GDM1 (cell line): ENCODE measurements at places on chromosomes 7 and 10.

DNA sequence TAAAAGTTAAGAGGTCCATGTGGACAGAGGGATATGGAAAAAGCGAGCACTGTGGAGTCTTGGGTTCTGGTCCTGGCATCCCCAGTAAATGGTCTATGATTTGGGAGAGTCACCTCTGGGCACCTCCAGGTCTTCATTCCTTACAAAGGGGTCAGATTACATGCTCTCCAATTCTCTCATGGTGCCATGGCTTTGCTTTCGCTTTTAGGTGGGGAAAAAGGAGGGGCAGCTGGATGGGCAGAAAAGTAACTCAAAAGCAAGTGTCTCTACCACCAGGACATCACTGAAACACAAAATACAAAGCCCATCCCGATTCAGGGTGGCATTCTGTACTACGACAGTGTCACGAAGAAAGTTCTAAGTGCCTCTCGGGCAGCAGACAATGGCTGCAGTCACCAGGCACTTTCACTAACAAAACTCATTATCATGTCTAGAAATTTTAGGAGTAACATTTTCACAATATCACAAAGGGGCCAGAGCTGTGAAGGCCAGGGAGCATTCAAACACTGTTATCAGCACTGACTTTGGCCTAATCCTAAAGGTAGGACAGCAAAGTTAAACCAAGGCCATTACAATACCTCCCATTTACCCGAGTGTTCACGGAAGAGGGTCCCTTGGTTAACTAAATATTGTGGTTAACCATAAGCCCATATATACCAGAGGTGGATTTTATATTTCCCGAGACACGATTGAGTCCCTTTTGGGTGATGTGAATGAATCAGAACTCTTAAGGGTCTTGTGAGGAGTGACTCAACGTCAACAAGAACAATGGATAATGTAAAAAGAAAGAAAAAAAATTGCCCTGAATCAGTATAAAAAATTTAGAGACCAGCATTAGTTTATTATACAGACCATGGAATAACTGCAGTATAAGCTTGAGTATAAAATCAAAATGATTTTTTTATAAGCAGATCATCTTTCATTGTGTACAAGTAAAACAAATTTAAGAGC lies 2.5 kb downstream of the PSAP start:
- DNase-seq: no peak

DNA sequence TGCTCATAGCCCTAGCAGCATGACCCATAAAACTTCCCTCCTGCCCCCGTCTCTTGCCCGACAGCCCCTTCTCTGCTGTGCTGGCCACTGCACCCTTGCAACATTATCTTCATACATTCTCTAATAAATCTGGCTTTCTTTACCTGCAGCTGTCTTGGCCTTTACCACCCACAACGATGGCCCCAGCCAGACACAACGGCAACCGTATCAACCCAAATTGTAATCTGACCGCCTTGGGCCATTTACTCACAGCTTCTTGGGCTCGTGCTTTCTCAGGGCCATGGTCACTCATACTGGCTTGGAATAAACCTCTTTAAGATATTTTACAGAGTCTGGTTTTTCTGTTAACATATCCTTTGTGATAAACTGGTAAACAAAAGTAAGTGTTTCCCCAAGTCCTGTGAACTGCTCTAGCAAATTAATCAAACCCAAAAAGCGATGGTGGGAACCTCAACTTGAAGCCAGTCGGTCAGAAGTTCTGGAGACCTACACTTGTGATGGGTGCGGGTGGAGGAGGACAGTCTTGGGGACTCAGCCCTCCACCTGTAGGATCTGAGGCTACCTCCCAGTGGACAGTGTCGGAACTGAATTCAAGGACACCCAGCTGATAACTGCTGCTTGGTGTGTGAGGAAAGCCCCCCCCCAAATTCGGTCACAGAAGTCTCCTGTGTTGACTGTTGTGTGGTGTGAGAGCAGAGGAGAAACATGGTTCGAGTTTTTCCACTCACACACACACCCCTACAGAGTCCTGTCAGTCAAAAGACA lies 87.6 kb upstream of the ATP6V0A4 start:
- no peak for DNase-seq

- DNase-seq: no peak
Observed at GRCh38 chr7:77753173-77753572, 45.1 kb downstream of the TMEM60 start.

DNA sequence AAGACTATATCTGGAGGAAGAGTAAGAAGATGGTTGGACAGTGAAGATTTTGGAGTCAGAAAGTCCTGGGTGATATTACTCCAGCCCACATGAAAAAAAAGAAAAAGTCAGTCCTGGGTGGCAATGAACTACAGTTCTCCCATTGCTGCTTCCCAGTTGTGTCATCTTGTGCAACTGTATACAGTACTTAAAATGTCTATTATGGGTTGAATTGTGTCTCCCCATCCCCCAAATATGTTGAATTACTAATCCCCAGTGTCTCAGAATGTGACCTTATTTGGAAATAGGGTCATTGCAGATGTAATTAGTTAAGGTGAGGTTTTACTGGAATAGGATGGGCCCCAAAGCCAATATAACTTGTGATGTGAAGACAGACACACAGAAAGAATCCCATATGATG lies 15.6 kb downstream of the SEC23IP start:
- DNase-seq: no peak

GRCh38 chr10:99395750-99396445 lies 34.5 kb downstream of the GOT1 start:
- peak; percentile 16 for DNase-seq

DNA sequence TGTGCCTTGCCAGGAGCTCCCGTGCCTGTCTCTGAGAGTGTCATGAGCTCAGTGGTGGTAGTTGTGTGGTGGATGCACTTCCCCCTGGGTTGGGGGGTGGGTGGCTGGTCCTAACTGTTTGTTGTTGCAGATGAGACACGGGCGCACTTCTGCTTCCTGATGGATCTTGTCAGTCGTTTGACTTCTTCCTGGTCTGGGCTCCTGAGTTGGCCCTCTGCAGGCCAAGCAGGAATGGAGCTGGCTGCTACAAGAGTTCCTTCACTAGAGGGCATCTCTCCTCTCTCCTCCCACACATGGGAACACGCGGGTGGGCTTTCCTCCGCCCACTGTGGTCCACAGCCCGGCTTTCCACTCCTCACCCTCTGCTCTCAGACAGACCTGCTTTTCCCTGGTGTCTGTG lies 82.0 kb downstream of the BMS1 start:
- peak; percentile 38 for DNase-seq

- DNase-seq: peak; percentile 20
Observed at GRCh38 chr7:135508883-135509588, 866 bp downstream of the CNOT4 start.

GRCh38 chr10:130869179-130869841 lies 442.2 kb downstream of the TCERG1L start:
- no peak for DNase-seq

GRCh38 chr7:111756687-111757178 lies 194.4 kb upstream of the IMMP2L start:
- no peak for DNase-seq

DNA sequence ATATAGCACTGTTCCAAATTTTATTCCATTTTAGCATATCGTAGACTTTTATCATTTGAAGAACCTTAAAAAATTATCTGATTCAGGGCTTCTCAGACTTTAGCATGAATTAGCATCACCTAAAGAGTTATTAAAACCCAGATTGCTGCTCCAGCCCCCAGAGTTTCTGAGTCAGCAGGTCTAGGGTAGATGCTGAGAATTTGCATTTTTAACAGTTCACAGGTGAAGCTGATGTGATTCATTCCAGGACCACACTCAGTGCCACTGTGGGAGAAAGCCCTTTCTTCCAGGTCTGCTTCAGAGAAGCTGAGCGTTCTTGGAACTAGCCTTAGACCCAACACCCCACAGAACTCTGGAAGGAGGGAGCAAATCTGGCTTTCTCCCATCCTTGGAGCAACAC lies 174.1 kb upstream of the YAE1 start:
- DNase-seq: no peak

- DNase-seq: no peak
Observed at GRCh38 chr7:44403775-44404174, 78.4 kb upstream of the CAMK2B start.
